Left colon (tissue), 2 donors: ENCODE measurements at places on chromosomes 1 and 21. TPM values are rescaled to one million over a fixed set of nuclear protein-coding genes. Genes with fewer than 3 reads are reported as not detected.
A peak's percentile ranks its signal among the peaks of the same experiment; 100 is the strongest.

DNA sequence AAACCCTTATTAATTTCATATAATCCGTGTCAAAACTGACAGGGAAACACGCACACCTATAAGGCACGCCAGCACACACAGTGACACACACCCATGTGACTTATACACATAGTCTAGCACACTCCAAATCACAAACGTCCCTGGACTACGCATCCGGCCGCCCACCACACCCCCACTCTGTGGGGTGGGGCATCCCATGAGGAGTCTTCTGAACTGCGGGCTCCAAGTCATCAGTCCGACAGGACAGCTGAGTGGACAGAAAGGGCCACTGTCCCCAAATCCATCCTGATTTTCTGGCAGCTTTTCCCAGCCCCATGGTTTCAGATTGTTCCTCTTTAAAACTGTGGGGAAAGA is 829 bp downstream of the PEA15 start:
- peak; percentile 47 for DNase-seq

DNA sequence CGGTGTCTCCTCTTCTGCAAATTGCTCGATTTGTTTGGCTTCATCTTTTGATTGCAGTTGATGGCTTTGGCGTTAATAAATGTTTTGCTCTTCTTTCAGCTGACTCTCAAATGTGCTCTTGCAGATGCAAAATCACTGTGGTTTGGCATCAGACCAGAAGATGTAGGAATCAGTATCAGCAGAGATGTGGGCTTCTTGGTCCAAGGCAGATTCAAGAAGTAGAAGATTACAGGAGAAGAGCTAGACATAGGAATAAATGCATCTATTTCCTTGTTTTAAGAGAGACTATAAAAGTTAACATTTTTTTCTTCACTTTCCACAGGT is 59.8 kb upstream of the BACH1 start:
- no peak for DNase-seq

C8B gene
- not detected for total RNA-seq

GRCh38 chr1:24786191-24786590 is 40.9 kb downstream of the CLIC4 start:
- DNase-seq = no peak

- DNase-seq = no peak
Measured at GRCh38 chr1:109840011-109840629, 70.5 kb upstream of the CSF1 start.

- no peak for DNase-seq
Measured at GRCh38 chr1:10117132-10117531, 84.4 kb downstream of the UBE4B start.
